ENCODE measurements at places on chromosomes 1 and 21. TPM values are rescaled to one million over a fixed set of nuclear protein-coding genes. Genes with fewer than 3 reads are reported as not detected.

RPS8 gene
- total RNA-seq = 2,665 TPM

- H3K27ac ChIP-seq = no peak overlapping the region
- peaks cover 12% of the 10 kb centered on the region for H3K36me3 ChIP-seq
- DNase-seq = no peak
Observed at GRCh38 chr1:224447251-224447650, 12.7 kb upstream of the WDR26 start.

SPRR2G gene
- total RNA-seq = not detected

S100A7A gene
- total RNA-seq = not detected

ATPAF1 gene
- 45.0 TPM for total RNA-seq

- DNase-seq = peak; percentile 3
- H3K4me3 ChIP-seq = no peak overlapping the region
- peaks cover 30% of the 10 kb centered on the region for H3K27me3 ChIP-seq
Observed at GRCh38 chr1:240189386-240189989, 97.8 kb downstream of the FMN2 start.

DNA sequence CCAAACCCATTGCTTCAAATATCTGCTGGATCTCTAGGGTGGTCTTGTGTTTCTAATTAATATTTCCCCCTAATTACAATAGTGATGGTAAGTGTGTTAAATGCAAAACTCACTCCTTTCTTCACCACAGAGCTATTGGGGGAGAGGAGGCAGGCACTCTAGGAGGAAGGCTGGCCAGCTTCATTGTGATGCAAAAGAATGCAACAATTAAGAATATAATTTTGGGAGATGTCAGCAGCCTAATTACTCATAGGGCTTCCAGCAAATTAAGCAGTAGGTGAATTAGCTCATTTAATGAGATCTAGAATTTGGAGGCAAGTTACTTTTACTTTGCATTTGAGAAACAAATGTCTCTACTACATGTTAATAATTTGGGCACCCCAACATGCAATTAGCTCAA lies 560.4 kb upstream of the DAB1 start:
- H3K4me1 ChIP-seq = peaks cover 9% of the 10 kb centered on the region
- peaks cover 15% of the 10 kb centered on the region for H3K27me3 ChIP-seq
- H3K4me3 ChIP-seq = no peak overlapping the region
- H3K36me3 ChIP-seq = no peaks in the 10 kb centered on the region
- DNase-seq = no peak

GRCh38 chr1:180236698-180237509 lies 6.8 kb downstream of the LHX4 start:
- H3K4me3 ChIP-seq = no peak overlapping the region
- peaks cover 99% of the 10 kb centered on the region for H3K27me3 ChIP-seq
- no peak for DNase-seq
- H3K36me3 ChIP-seq = no peaks in the 10 kb centered on the region
- peaks cover 25% of the 10 kb centered on the region for H3K4me1 ChIP-seq
- H3K27ac ChIP-seq = no peak overlapping the region

TEKT2 gene
- total RNA-seq = not detected

- no peak overlapping the region for H3K27ac ChIP-seq
- peaks cover 5% of the 10 kb centered on the region for H3K36me3 ChIP-seq
- H3K27me3 ChIP-seq = no peaks in the 10 kb centered on the region
- no peaks in the 10 kb centered on the region for H3K4me1 ChIP-seq
- H3K4me3 ChIP-seq = no peak overlapping the region
- DNase-seq = no peak
Observed at GRCh38 chr21:42764883-42765282, 111.5 kb downstream of the PDE9A start.

MIXL1 gene
- total RNA-seq = not detected

SPATA21 gene
- not detected for total RNA-seq

DNA sequence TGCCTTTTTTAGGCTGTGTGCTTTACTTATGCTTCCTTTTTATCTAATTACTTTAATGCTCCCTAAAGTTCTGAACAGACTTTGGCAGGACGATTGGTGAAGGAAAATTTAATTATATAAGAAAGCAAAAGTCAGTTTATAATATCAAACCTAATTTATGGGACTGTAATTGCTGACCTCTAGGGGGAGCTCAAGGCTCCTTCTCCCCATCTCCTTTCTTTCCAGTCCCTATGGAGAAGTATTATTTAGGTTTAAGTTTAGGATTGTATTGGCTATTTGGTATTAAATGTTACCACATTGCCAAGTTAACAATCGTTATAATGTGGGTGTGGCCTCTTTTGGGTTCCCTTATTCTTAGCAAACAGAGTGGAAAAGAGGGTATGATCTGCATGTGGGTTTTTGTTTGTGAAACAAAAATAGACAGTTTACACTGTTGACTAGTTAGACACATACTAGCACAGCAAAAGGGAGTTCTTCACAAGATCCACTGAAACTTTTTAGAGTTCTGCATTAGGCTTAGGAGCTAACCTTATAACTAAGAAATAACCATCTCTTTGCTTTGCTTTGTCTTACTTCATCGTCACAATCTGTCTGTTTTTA lies 48.2 kb upstream of the TNFSF4 start:
- peaks cover 10% of the 10 kb centered on the region for H3K36me3 ChIP-seq
- no peak overlapping the region for H3K27ac ChIP-seq
- DNase-seq = no peak
- H3K27me3 ChIP-seq = no peaks in the 10 kb centered on the region
- H3K4me3 ChIP-seq = no peak overlapping the region

GRCh38 chr21:46119144-46119636 lies 21.3 kb downstream of the COL6A2 start:
- no peak overlapping the region for H3K4me3 ChIP-seq
- no peaks in the 10 kb centered on the region for H3K4me1 ChIP-seq
- no peak overlapping the region for H3K27ac ChIP-seq
- H3K36me3 ChIP-seq = peaks cover 2% of the 10 kb centered on the region
- no peak for DNase-seq

- H3K4me3 ChIP-seq = peak overlapping the region; percentile 95
- H3K4me1 ChIP-seq = peaks cover 31% of the 10 kb centered on the region
- DNase-seq = peak; percentile 36
- H3K27me3 ChIP-seq = no peaks in the 10 kb centered on the region
- peak overlapping the region; percentile 100 for H3K27ac ChIP-seq
- peaks cover 4% of the 10 kb centered on the region for H3K36me3 ChIP-seq
Observed at GRCh38 chr1:27489501-27489972, 430 bp downstream of the WASF2 start.
